SIG-M5 (cell line): ENCODE measurements at places on chromosomes 3 and 15.

DNA sequence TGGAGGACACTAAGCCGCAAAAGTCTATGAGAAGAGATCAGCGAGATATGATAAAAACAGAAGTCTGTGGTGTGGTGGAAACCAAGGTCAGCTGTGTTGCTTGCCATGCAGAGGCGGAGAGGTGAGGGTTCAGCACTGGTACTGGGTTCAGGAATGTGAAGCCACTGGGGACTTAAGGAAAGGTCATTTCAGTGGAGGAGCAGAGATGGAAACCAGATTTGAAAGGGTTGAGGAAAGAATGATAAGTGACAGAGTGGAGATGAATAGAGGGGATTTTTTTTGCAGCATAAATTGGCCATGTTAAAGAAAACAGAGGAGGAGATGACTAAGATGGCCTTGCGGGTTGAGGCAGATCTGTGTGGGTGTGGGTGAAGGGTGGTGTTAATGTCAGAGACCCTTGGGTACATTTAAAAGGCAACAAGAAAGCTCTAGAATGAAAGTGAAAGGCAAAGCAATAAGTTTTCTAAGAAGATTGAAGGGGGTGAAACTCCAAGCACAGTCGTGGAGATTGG lies 265.5 kb downstream of the ADAMTSL3 start:
- no peak for DNase-seq

GRCh38 chr3:152176241-152176640 lies 92.5 kb upstream of the MBNL1 start:
- DNase-seq = no peak

DNA sequence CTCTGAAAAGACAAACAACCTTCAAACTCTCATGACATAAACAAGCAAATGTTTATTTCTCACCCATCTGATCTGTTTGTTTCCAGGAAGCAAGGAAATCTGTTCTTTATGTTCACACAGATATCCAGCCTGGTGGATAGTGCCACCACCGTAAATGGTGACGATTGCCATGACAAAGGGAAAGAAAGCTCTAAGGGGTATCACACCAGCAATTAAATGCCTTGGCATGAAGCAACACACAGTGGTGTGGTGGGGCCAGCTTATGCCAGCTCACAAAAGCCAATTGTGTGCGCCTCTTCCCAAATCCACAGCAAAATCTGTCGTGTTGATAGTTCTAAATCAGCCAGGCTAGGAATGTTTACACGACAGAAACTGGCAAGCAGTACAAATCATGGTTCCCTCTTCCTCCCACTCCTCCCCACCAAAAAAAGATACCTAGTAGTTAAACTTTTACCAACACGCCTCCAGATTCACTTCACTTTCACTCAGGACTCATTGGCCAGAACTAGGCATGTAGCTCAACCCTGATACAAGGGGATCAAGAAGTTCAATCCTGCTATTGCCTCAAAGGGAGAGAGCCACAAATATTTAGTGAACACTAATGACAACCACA lies 189.2 kb upstream of the SLCO3A1 start:
- DNase-seq = no peak

DNA sequence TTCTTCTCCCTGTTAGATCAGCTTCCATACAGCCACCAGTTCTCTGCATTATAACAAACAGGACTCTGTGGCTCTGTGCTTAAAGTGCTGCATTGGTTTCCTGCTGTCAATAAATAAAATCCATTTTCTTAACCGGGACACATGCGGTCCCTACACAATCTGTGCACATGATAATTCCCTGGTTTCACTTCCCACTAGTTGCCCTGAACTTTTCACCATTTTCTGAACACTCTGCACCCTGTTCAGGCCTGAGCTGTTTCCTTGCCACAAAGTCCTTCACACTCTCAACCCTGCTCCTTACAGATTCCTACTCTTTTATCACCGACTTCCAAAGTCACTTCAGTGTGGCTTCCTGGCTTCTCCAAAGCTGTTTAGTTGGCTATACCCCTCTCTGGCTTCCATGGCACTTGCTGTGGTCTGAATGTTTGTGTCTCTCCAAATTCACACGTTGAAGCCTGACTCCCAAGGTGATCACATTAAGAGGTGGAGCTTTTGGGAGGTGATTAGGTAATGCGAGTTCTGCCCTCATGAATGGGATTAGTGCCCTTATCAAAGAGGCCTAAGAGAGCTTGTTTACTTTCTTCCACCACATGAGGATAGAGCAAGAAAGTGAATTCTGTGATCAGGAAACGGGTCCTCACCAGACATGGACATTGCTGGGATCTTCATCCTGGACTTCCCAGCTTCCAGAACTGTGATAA lies 233.4 kb downstream of the CHST2 start:
- no peak for DNase-seq

GRCh38 chr3:151387842-151388241 lies 3.3 kb upstream of the P2RY12 start:
- no peak for DNase-seq

DNA sequence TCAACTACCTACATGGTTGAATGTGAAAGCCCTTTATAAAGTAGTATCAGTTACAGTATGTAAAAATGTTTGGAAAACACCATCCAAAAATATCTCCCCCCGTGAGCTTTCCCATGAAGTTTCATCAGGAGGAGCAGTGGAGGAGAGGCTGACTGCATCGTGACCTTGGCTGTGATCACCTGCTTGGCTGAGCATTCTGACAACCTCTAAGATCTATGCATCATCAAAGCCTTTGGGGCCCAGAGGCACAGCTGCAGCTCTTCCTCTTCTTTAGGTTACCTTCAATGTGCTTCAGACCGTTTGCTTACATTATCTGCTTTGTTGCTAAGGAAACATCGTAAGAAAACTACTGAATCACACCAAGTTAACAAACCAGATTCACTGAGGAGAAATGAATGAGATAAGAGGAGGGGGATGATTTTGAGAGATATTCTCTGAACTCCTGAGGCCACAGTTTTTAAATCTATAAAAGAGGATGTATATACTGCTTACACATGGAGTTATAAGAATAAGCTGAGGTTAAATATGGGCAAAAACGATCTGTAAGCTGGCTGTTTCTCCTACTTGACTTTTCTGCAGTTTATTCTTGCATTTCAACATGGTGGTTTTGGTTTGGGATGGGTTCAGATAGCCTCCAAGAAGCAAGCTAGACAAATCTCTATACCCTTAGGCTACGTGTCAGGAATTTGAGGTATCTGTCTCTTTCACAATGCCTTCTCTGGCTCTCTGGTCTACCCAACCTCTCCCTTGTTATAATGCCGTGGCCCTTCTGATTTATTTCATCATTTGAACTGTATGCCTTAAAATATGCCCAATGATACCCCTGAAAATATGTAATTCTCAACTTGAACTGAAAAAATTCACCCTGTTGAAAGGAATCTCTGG lies 4.0 kb downstream of the GCSAM start:
- DNase-seq = no peak

GRCh38 chr15:27237319-27237939 lies 266.4 kb downstream of the GABRG3 start:
- no peak for DNase-seq

DNA sequence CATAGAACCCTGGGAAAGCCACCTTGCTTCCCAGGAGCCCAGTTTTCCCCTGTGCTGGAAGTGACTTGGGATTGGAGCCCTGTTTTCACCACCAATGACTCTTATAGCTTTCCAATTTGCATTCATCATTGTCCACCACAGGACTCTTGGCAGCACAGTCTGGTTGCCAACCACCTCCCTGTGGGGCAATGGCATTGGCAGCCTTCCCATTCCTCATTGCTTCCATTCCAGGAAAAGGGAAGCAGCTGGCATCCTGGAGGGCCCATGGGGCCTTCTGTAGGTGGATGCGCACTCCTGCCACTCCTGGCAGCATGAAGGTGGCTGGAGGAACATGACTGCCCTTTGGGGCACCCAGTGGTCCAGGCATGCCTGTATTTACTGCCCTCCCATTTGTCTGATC lies 57.7 kb downstream of the FEM1B start:
- no peak for DNase-seq

- DNase-seq = no peak
Measured at GRCh38 chr3:181458857-181459256, 252.9 kb upstream of the SOX2 start.

GRCh38 chr15:71133747-71134472 lies 18.6 kb downstream of the THSD4 start:
- DNase-seq = no peak

- no peak for DNase-seq
Measured at GRCh38 chr3:171396048-171396447, 64.2 kb downstream of the TNIK start.

- DNase-seq = no peak
Measured at GRCh38 chr15:69305204-69305931, 6.7 kb downstream of the PAQR5 start.

DNA sequence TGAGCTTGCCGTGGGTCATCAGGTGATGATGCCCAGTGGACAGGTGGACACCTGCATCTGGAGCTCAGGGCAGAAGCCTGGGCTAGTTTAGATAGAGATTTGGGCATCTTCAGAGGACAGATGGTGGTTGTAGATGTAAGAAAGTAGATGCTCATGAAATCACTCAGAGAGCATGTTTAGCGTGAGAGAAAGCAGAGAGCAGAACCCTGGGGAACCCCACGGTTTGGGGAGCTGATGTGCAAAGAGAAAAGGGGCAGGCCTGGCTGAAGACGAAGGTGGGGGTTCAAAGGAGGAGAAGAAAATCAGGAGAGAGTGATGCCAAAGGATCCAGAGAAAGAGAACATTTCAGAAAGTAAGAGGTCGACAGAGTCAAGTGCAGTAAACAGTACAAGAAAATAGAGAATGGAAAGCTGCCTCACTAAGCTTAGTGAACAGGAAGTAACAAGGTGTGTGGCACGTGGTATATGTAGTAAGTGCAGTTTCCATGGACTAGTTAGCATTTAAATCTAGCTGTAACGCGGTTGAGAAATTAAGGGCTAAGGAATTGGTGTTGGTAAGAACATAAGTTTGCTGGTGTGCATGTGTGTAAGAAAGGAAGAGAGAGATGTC lies 13.5 kb downstream of the TIGIT start:
- DNase-seq = no peak

GRCh38 chr3:167167491-167167890 lies 212.6 kb downstream of the ZBBX start:
- DNase-seq = no peak

DNA sequence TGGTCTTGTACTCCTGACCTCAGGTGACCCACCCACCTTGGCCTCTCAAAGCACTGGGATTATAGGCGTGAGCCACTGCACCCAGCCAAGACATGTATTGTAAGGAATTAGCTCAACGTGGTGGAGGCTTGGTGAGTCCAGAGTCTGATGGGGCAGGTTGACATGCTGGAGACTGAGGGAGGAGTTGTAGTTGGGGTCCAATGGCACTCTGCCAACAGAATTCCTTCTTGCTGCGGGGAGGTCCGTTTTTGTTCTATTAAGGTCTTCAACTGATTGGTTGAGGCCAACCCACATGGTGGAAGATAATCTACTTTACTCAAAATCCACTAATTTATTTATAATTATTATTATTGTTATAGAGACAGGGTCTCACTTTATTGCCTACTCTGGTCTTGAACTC lies 30.1 kb downstream of the PLA2G4D start:
- DNase-seq = no peak

DNA sequence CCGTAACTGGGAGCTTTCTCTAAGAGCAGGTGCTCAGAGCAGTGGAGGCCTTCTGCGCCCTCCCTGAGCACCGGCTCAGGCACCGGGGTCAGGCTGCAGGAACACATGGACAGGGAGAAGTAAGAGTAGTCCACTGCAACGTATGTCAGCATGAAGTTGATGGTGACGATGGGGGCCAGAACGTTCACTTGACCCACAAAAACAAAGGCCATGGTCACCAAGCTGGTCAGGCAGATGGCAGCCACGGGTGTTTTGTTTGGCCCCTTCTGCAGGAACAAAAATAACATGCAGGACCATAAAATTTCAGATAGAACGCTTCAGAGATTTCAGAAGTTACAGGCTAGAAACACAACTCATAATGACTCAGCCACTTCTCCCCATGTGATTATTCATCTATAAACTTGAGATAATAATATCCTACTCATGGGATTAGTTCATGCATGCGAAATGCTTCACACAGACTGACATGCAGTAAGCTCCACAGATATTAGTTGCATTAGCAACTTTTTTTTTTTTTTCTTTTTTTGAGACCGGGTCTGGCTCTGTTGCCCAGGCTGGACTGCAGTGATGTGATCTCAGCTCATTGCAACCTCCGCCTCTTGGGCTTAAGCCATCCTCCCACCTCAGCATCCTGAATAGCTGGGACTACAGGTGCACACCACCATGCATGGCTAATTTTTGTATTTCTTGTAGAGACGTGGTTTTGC lies 52.2 kb upstream of the HEG1 start:
- no peak for DNase-seq

DNA sequence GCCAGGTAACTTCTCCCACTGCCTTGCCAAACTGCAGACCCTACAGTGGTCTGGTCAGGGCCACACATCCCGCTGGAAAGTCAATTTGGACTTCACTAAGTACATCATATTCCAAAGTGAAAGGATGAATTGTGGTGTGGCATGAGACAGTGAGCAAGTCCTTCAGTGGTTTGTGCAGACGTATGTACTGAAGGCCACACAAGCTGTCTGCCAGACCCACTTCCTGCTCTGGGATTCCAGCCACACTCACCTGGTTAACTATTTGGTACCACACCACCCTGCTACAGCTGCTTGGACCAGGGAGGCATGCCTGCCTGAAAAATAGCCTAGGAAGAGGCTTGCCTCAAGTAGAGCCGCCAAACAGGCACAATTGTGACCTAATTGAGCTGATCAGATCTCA lies 94.1 kb upstream of the STRIT1 start:
- no peak for DNase-seq

DNA sequence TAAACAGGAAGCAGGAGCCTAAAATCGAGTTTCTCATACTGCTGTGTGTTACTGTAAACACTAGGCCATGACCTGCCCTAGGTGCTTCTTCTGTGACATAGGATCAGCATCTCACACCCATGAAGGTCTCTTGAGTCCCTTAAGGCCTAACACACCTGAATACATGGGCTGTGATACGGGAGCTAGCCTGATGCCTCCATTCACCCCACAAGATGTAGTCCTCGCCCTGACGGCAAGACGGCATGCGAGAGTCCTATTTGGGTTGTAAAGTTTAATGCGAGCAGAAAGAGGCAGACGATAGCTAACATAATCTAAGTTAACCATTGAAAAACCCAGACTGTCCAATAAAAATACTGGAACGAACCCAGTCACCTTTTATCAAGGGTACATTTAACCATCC lies 241.1 kb upstream of the ICE2 start:
- DNase-seq = no peak

GRCh38 chr3:94616833-94617232 lies 554.0 kb downstream of the NSUN3 start:
- DNase-seq = no peak

- peak; percentile 67 for DNase-seq
Measured at GRCh38 chr3:188914552-188914951, 257.2 kb upstream of the TPRG1 start.

GRCh38 chr15:48604567-48604966 lies 40.9 kb downstream of the FBN1 start:
- no peak for DNase-seq

DNA sequence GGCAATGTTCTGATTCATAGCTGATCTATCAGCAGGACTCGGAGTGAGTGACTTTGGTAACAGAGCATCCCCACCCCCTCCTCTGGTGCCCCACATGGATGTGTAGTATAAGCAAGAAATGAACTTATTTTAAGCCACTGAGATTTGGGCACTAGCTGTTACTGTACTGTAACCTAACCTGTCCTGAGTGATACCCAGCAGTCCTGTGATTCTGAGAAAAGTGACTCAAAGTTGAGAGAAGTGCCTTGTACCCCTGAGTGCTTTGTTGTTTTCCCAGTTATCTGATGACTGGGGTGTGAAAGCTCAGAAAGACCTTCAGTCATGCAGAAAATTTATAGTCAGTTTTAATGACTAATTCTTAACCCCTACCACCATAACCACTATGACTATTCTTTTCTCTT lies 439.9 kb upstream of the RBMS3 start:
- DNase-seq = no peak

GRCh38 chr3:32447865-32448400 lies 54.7 kb downstream of the CMTM6 start:
- DNase-seq = no peak
